HS-5 (cell line): ENCODE measurements at places on chromosomes 4 and X.

DNA sequence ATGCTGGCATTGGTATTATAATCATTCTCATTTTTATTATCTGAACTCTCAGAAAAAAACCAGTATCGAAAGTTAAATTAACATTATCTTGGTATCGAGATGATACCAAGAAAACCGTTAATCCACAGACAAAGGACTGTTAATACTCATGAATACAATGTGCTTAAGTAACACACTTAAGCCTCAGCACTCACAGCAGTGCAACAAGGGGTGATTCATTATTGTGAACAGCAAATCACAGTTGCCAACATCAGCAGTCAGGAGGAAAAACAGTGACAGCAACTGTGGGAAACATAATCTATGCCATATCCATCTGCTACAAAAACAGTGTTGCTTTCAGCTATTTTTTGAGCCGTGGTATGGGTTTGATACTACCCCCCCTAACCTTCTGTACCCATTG lies 210.9 kb upstream of the ATOH1 start:
- DNase-seq, result no peak

DNA sequence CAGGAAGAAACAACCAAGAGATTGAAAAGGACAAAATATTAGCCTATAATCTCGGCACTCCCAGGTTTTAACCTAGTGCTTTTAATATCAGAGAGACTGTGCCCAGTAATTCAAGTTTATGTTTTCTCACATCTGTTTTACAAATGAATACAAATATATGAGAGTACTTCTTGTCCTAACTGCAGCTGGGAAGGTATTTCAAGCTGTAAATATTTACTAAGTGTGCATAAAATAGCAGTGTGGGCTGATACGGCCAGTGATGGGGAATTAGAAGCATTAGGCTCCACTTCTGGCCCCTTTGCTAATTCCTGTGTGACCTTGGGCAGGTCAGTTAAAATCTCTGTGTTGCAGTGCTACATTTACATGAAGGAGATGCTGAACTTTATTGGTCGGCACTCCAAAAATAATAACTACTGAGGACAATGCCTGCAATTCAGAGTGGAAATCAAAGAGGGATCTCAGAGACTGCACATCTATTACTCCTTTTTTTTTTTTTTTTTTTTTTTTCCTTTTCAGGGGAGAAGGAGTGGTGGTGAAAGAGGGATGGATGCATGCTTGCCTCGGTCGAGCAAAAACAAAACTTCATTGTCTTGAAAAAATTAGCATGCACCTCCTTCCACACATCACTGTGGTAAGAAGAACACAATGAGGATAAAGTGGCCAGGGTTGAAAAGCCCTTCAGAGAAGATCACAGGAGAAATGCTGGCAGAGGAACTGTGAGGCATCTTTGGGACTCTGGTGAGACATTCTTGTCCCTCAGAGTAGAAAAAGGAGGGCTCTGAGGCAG lies 44.6 kb upstream of the LNX1 start:
- no peak for DNase-seq

- no peak for DNase-seq
These were observed 841.0 kb downstream of the STIM2 start for GRCh38 chr4:27701606-27702005.

DNA sequence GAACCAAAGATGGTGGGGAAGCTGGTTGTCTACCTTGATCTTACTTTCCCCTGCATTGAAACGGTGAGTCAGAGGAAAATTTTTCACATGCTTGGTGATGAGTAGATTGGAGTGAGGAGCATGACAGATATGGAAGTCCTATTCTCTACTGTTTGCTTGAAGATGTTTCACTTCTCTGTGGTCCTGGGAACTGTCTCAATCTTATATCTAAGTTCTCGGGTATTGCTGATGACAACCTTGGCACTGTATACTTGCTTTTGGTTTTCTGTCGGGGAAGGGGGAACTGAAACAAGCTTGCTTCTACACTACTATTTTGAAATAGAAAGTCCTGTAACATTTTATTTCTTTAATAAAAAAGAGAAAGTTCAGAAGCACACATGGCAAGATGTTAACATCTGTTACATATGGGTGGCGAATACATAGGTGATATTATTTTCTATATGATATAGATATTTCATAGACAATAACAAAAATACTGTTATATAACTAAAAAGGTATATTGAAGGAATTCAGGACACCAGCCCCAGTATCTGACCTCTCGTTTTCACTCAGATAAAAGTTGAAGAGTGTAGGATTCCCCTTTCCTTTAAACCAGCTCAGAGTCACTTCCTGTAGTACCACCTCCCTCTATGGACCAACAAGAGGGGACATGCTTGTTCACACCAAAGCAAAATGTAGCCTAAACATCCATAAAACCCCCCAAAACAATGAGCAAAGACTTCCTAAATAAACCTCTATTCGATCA lies 88.8 kb downstream of the FMR1NB start:
- DNase-seq, result no peak

- no peak for DNase-seq
These were observed 101.5 kb downstream of the AKAP4 start for GRCh38 chrX:50099331-50099730.

DNA sequence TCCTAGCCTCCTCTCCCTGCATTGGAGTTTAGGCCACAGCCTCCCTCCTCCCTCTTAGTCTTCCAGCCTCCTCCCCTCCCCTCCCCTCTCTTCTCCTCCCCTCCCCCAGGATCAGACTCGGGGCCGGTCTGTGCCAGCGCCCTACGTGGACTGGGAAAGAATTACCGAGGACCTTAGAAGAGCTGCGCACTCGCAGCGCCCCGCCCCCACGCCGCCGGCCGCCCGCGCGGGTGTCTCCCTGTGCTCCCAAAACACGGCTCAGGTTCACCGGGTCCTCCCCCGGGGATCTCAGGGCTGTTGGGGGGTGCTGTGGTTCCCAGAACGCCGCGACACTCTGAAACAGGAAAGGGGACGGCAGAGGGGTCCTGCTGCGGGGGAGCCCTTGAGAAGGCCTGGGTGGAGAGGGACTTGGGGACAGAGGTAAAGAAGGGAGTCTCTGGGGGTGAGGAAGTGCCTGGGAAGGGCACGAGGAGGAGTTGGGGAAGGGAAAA lies 122.3 kb upstream of the TBL1X start:
- DNase-seq, result no peak

GRCh38 chr4:19562456-19562855 lies 689.2 kb upstream of the SLIT2 start:
- DNase-seq, result no peak

DNA sequence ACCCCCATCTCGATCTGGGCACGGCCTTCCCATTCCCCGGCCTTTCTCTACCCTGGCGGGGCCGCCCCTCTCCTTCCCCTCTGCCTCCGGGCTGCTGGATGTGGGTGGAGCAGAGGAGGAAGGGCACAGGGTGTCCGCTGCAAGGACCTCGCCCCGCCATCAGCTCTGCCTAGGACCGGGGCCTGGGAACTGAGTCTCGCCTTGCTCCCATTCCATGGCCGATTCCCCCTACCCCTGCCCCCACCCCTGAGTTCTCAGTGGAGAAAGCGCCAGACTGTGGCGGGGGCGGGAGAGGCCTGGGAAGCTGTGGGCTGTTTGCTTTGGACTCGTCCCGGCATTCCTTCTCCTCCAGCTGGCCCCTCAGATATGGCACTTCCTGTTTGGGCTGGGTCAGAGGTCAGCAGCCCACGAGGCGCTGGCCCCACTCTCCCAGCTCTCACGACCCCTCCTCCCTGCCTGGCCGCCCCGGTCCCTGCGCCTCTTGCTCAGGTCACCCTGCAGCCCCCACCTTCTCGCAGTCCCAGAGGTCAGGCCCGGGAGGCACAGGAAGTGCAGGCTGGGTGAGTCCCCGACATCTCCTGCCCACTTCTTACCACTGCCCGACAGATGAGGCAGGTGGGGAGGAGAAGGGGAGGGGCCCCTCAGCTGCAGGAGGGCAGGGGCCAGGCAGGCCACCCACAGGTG lies 6.4 kb upstream of the BGN start:
- no peak for DNase-seq

DNA sequence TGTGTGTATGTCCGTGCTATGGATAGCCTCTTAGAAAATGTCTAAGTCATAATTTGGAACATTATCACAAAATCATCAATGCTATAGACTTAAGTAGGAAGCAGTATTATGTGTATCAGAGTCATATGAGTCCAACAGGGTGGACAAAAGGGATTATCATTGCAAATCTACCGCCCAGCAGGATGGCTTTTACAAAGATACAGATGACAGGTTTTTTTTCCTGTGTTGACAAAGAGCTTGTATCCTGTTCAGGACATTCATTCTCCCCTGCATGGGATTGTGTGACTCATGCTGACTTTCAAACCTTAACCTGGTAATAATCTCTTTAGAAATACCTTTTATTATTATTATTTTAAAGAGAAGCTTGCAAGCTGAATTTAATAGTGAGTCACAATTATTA lies 310.3 kb upstream of the GNPDA2 start:
- DNase-seq, result no peak

DNA sequence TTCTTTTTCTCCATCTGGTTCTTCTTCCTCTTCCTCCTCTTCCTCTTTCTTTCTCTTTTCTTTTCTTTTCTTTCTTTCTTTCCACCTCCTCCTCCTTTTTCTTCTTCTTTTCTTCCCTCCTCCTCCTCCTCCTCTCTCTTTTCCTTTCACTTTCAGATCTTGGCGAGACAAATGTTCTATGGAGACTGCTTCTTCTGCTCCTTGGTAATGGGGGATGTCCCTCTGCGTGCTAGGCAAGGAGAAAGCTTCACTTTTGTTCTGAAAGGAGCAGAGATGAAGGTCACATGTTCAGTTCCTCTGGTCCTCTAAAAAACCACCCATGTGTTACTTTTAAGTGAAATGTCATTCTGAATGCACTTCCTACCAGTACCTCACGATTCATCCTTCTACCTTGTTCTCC lies 33.2 kb downstream of the NBDY start:
- no peak for DNase-seq

DNA sequence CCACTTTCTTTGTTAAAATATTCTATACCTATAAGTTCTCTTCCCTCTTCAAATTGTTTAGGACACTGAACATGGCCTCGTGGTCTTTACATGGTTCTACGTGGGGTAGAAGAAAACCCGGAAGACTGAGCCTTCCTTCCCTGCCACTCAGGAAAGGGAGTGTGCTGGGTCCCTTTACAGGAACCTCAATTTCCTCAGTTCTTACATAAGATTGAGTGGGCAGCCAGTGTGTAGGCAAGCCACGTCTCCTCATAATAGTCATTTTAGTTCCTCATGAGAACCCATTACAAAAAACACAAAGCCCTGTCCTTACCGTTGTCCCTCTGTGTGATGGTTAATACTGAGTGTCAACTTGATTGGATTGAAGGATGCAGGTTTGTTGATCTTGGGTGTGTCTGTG lies 28.7 kb upstream of the SMIM10L2A start:
- no peak for DNase-seq

GRCh38 chr4:76605099-76605563 lies 170.1 kb downstream of the SHROOM3 start:
- no peak for DNase-seq

DNA sequence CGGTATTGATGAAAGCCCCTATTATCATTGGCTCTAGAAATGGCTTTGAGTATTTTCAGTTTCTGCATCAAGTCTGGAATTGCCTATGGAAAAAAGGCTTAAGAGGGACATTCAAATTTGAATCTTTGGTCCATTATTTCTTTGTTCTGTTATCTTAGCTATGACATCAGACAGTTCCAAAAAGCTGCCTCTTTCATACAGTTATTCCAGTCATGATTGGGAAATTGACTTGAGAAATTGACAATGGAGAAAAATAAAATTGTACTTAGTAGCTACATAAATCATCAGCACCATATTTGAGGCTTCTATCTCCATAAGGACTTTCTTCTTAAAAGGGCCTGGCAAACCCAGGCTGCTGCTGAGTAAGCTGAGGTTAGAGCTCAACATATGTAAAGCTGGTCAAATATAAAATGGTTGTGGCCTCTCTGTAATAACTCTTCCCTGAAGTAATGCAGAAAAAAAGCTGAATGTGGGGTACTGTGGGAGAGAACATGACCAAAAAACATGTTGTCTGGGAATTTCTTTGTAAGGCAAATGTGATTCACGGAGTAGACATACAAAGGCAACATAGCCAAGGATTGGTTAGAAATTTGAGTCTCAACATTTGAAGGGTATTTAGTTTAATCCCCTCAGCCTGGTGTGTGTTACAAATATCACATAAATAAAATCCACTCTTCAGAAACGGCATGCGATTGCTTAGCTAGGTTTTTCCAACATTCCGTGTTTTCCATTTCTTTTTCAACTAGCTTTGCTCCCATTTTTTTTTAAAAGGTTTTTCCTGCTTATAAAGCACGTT lies 100.9 kb downstream of the LNX1 start:
- no peak for DNase-seq

DNA sequence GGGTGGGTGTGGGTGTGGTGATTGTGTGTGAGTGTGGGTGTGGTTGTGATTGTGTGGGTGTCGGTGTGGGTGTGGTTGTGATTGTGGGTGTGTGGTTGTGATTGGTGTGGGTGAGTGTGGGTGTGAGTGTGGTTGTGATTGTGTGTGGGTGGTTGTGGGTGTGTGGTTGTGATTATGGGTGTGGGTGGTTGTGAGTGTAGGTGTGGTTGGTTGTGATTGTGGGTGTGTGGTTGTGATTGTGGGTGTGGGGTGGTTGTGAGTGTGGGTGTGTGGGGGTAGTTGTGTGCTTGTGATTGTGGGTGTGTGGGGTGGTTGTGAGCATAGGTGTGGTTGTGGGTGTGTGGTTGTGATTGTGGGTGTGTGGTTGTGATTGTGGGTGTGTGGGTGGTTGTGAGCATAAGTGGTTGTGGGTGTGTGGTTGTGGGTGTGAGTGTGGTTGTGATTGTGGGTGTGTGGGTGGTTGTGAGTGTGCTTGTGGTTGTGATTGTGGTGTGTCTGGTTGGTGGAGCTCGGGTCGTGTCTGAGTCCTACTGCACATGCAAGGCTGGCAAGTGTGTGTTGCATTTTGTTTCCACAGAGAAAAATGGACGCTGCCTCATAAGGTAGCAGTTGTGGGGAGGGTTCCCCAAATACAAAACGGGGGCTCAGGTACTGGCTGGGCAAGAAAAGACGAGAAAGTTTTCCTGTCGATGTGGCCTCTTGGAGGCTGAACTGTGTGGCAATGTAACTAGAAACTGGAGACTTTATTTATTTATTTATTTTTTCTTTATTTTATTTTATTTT lies 116.7 kb downstream of the UBE2K start:
- DNase-seq, result peak; percentile 8

- DNase-seq, result peak; percentile 0
These were observed 227.6 kb upstream of the HDX start for GRCh38 chrX:84729809-84730208.

- DNase-seq, result no peak
These were observed 1203.1 kb downstream of the PCDH18 start for GRCh38 chr4:136329042-136329662.

- DNase-seq, result no peak
These were observed 859.5 kb upstream of the NDST4 start for GRCh38 chr4:115972967-115973366.

GRCh38 chr4:140137671-140138070 lies 16.3 kb downstream of the MAML3 start:
- no peak for DNase-seq

DNA sequence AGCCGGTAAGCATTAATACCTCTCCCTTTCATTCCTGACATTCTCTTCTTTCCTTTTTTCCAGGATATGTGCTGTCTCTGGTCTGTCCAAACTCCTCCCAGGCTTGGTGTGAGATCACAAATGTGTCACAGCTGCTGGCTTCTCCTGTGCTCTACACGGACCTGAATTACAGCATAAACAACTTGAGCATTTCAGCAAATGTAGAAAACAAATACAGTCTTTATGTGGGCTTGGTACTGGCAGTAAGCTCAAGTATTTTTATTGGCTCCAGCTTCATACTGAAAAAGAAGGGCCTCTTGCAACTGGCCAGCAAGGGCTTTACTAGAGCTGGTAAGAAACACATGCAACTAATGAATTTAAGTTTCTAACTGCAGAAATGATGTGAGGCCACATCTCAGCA lies 8.4 kb downstream of the NIPAL1 start:
- no peak for DNase-seq

- DNase-seq, result no peak
These were observed 16.8 kb downstream of the UGT8 start for GRCh38 chr4:114615435-114615834.
